AG04449 (cell line): ENCODE measurements at places on chromosomes 16 and 17.

DNA sequence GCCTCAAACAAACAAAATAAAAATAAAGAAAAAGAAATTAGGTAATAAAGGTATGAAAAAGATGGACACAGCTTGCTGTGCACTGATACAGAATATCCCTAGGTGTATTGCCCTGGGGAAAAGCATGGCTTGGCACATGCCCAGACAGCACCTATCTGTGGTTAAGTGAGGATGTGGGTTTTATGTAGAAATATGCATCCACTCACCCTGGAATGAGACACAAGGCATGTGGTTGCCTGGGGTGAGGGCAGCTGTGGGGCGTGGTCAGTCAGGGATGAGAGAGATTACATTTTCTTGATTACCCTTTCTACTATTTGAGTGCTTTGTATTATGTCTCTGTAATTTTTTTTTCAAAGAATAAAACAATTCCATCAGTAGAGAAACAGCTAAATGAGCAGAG is 6.9 kb downstream of the PLLP start:
- no peak for DNase-seq

DNA sequence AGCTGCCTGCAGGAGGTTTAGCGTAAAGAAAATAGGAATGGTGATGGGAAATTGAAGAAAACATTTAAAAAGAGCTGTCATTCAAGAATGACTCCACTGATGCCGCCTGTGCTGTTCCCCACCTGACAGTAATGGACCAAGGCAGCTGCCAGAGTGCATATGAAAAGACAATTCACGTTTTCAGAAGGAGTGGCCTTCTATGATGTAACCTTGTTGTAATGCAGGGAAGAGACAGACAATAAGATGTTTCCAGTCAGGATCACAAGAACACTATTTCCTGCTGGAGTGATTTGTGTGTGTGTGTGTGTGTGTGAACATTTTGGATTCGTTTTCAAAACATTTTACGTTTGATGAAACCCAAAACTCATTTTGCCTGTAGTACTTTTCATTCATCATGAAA is 203.7 kb downstream of the LGALS9B start:
- DNase-seq = no peak

GRCh38 chr17:45374501-45374900 is 57.7 kb upstream of the MAP3K14 start:
- no peak for DNase-seq

DNA sequence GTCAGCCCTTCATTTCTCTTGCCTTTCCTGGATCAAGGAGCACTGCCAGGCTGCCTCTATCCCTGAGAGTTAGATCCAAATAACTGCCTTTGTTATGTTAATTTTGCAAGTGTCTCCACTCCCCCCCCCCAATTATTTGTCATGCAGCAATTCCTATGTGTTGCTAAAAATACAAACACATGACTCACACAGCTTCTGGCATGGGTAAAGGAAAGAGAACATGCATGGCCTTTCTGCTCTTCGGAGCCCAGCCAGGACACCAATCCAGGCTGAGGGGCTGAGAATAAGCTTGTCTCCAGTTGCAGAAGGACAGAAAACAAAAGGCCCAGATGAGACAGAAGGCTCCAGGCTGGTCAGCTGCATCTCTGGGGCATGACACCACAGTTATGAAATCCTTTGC is 148.0 kb upstream of the TNRC6C start:
- DNase-seq = no peak

DNA sequence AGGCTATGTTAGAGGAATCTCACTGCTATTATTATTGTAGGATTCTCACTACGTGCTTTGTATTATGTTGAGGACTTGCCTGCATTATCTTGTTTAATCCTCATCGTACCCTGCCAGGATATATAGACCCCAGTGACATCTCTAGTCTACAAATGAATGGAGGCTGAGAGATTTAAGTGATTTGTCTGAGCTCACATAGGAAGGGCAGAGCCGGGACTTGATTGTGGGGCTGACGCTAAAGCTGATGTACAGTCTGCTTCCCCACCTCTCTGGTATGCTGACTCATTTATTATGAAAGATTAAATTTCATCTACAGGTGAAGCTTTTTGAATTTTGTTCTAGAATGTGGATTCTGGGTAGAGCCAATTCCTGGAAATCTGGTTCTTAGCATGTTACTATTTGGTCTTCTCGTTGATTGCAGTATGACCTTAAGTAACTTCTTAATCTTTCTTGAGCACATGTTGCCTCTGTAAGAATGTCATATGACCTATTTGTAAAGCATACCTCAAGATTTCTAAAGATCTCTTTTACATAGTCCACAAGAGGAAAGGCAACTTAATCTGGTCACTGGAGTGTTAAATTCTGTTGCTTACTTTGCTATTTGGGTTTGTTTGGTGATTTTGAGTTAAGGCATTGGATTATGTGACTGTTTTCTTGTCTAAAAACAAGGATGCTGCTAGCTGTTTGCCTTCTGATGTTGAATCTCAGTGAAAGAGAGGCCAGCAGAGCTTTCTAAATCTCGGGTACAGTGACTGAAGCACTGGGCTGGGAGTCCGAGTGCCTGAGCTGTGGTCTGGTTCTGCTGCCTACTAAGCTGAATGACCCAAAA is 12.4 kb downstream of the METTL9 start:
- DNase-seq = no peak
